ENCODE measurements at places on chromosomes 4 and X.

GRCh38 chr4:24482871-24483270, 101.5 kb downstream of the DHX15 start:
- DNase-seq: no peak

- no peak for DNase-seq
These were observed 230.2 kb upstream of the STK26 start for GRCh38 chrX:131792789-131793462.

GRCh38 chr4:131450572-131451209, 1698.4 kb upstream of the PCDH10 start:
- no peak for DNase-seq

GRCh38 chr4:3039706-3040366, 34.5 kb downstream of the HTT-AS start:
- DNase-seq: no peak

Measured in activated naive CD8-positive, alpha-beta T cell treated with anti-CD3 and anti-CD28 coated beads, Interleukin-2, amount 50 U/mL, for 16 hours (primary cell).